Heart right ventricle (tissue), 16 donors: ENCODE measurements at places on chromosomes 16 and 17.

DNA sequence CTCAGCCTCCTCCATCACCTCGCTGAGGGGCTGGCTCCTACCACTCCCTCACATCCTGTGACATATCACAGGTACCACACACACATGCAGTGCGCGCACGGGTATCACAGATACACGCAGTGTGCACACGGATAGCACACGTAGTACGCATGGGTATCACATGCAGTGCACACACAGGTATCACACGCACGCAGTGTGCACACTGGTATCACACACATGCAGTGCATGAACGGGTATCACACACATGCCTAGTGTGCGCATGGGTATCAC lies 30.1 kb downstream of the ACSF3 start:
- no peak for DNase-seq

GRCh38 chr17:19333736-19334290 lies 28.7 kb downstream of the B9D1 start:
- DNase-seq, result no peak

- no peak for DNase-seq
Observed at GRCh38 chr17:28702026-28702751, 9.5 kb downstream of the PROCA1 start.

- DNase-seq, result peak; percentile 83
Observed at GRCh38 chr17:8785547-8786413, 13.4 kb downstream of the MFSD6L start.

DNA sequence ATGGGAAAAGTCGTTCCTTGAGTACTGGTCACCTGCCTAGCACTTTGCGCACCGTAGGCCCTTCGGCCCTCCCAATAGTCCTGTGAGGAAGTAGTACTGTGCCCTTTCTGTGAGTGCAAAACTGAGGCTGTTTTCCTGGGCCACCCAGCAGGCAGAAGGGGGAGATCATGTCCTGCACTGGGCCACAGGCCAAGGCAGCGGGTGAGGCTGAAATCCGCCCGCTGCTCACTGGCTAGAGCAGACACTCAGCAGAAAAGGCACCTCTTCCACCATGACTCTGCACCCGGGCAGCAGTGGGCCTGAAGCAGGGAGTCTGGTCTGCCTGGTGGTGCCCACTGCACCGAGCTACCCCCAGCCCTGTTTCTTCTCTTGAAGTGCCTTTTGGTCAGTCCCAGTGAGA lies 20.2 kb downstream of the METTL22 start:
- no peak for DNase-seq

- DNase-seq, result no peak
Observed at GRCh38 chr16:12411516-12411915, 392.2 kb downstream of the CPPED1 start.

- no peak for DNase-seq
Observed at GRCh38 chr16:24497440-24497839, 41.9 kb upstream of the RBBP6 start.

- no peak for DNase-seq
Observed at GRCh38 chr17:50506298-50506697, 1.9 kb upstream of the MYCBPAP start.

- no peak for DNase-seq
Observed at GRCh38 chr16:50457423-50457822, 88.6 kb upstream of the BRD7 start.

DNA sequence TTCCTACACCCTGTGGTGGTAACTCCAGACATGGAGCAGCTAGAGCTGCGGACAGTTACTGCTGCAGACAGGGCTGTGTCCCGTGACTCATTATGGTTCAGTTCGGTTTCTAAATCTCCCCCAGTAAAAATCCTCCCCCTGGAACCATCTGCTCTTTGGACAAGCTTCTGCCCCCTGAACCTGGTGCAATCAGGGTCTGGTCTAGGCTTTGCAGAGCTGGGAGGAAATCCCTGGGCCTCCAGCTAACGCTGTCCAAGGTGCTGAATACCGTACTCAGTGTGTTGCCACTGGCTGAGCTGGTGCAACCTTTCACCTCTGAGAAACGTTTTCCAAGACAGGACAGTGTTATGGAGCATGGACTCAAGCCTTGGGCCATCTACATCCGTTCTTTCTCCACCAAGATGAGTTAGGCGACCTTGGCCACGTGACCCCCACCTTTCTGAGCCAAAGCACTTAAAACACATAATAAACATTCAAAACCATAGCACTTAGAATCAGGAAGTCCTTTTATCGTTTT lies 142.0 kb downstream of the CPPED1 start:
- no peak for DNase-seq

- no peak for DNase-seq
Observed at GRCh38 chr17:62014526-62014925, 50.6 kb downstream of the MED13 start.

DNA sequence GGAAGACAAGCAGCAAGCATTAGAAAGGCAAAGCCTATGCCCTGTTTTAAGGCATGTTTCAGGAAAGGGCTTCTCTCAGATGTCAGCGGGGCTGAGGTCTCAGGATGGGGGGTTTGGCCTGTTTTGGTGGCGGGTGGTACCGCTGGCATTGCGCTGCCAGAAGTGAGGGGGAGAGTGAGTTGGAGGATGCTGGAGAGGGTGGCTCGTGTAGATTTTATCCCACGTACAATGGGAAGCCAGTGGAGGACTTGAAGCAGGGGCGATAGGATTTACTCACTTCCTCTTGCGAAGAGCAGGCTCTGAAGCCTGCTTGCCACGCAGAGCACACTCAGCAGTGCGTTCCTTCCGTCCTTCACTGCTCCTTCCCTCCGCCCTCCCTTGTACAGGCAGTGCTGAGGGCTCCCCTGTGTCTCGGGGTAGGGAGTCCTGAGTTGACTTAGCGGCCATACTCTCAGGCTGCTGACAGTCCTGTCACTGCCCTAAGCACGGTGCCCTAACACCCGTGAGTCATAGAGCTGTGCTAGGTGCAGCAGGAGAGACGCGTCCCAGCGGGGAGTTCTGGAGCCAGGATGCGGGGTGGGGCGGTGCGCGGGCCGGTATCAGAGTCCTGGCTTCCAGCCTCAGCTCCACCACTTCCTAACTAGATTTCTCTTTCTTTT lies 113.1 kb downstream of the SNX29 start:
- peak; percentile 21 for DNase-seq

DNA sequence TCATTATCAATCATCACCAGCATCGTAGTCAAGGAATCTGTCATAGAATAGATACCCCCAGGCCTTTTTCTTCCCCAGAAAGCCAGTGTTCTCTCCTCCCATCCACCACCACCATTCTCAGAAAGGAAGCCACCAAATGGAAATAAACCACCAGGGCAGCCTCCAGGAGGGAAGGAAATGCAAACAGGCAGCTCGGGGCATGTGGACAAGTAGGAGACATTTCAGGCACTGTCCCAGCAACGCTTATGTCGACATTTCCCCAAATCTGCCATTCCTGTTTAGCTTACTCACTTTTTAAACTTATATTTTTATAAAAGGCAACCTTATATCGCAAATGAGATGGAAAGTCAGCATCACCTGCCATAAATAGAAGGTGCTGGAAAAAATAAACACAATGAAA lies 15.8 kb downstream of the EMP2 start:
- DNase-seq, result no peak

- DNase-seq, result no peak
Observed at GRCh38 chr16:392450-393030, 4.5 kb upstream of the NME4 start.

DNA sequence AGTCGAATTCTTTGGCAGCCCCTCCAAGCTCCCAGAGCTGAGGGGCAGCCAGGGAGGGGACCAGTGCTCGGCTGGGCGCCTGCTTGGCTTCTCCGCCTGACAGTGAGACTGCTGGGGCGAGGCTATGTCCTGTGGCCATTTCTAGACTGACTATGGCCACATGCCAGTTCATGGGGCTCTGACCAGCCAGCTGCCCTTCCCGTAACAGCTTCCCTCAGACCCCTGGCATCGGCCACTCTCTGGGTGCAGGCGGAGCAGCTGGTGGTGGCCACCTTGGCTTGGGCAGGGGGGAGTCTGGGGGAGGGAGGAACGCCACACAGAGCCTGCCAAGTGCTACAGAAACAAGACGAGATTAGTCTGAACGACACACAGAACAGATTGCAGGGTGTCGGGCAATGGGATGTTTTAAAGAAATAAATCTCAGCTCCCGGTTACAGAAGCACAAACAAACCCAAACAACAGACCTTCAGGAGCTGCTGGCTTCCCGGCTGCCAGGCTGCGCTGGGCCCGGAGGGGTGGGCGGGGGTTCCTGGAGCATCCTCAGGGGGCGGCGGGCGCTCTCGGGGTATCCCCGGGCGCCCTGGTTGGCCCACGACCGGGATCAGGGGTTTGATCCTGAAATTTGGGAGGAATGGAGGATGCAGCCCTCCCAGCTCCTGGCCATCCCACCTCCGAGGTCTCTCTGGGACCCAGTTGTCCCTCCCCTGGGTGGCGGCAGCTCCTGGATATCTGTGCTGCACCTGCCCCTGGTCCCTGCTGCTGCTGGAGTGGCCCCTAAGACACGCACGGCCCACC lies 34.5 kb downstream of the TBC1D16 start:
- DNase-seq, result peak; percentile 36

- DNase-seq, result no peak
Observed at GRCh38 chr16:57648125-57648524, 19.7 kb downstream of the ADGRG1 start.

- no peak for DNase-seq
Observed at GRCh38 chr16:12767897-12768296, 35.8 kb downstream of the CPPED1 start.

DNA sequence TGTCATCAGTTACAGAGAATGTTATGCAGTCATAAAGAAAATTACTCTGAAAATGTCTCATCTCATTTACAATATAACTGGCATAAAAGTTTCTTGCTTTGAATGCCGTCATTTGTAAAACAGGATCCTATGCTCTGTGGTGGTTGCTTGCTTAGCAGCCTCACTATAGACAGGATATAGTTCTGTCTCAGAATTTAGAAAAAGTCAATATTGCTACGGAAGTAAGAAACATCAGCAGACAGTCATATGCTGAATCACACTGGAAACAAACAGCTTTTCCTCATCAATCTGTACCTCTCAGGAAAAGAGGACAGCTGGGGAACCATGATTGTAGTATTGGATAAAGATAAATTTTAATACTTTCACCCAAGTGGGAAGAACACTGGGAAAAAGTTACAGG lies 105.5 kb downstream of the MYO1D start:
- no peak for DNase-seq

DNA sequence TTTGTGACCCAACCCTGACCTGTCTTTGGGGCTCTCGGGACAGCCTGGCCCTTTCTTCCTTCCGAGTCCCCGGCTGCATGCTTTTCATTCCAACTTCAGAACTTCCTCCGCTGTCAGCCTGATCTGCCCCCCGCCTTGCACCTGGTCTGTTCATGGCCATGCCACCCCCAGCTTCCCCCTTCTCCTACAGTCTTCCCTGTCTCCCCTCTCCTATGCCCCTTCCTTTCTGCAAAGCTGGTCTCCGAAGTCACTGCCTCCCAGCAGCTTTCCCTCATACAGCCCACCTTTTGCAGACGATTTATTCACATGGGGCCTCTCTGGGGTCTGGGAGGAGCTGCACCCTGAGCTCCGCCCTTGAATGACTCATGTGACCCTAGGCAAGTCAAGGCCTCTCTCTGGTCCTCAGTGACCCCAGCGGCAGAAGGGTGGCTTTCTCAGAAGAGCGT lies 47.1 kb upstream of the SDK2 start:
- DNase-seq, result no peak

GRCh38 chr17:81402981-81403467 lies 7.8 kb downstream of the BAHCC1 start:
- DNase-seq, result no peak

DNA sequence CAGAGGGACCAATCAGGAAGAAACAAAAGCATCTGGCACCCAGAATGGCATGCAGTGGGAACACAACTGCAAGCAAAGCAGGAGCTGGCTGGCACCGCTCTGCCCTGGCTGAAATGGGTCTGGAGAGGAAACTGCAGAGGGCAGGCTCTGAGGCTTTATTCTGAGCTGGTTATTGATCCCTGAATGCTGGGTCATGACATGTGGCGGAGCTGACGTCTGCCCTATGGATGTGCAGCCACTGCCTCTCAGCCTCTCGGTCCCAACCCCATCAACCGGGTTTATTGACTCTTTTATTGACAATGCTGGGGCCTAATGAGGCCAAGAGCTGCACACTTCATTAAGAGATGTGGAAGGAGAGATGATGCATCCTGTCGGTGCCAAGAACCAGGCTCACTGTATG lies 3.9 kb upstream of the SKAP1 start:
- no peak for DNase-seq

DNA sequence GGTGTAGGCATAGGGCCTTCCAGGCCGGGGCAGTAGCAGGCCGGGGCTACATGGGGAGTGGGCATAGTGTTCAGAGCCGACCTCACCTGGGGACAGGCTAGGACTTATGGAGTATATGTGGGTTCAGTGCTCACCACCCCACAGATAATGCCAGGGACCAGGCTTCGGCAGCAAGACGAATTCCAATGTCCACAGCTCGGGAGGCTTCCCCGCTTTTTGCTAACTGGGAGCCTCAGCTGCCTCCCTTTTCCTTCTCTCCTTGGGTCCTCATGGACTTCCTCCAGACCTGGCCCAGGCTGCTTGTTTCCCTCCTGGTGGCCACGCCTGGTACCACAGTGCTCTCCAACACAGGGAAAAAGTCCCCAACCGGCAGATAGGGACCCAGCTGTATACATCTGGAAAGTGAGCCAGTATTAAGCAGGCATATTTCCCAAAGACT lies 20.1 kb upstream of the SLC46A1 start:
- no peak for DNase-seq

DNA sequence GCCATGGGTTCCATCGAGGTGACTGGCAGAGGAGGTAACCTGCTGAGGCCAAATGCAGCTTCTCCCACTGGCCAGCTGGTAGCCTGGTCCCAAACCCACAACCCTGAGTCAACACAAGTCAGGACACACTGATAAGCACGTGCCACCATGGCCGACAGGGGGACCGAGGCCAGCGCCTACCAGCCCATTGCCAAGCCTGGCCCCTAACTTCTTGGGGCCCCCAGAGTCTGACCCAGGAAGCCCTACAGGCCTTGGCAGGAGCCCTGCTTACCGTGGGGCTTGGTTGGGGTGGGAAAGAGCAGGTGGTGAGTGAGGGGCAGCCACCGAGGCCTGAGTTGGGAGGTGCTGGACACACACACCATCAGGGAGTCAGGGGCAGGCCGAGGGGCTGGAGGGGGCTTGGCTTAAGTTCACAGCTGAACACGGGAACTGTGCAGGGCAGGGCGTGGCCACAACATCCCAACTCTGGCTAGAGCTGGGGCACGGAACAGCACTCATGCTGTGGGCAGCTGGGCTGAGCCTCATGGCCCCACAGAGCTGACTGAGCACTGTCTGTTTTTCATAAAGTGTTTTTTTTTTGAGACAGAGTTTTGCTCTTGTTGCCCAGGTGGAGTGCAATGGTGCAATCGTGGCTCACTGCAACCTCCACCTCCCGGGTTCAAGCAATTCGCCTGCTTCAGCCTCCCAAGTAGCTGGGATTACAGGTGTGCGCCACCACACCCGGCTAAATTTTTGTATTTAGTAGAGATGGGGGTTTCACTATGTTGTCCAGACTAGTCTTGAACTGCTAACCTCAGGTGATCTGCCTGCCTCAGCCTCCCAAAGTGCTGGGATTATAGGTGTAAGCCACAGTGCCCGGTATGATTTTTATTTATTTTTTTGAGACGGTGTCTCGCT lies 5.5 kb downstream of the MRPL28 start:
- no peak for DNase-seq

GRCh38 chr16:4982056-4982867 lies 24.1 kb downstream of the SEC14L5 start:
- DNase-seq, result peak; percentile 69
